ENCODE measurements at places on chromosomes 5 and 9. TPM values are rescaled to one million over a fixed set of nuclear protein-coding genes. Genes with fewer than 3 reads are reported as not detected.

DNA sequence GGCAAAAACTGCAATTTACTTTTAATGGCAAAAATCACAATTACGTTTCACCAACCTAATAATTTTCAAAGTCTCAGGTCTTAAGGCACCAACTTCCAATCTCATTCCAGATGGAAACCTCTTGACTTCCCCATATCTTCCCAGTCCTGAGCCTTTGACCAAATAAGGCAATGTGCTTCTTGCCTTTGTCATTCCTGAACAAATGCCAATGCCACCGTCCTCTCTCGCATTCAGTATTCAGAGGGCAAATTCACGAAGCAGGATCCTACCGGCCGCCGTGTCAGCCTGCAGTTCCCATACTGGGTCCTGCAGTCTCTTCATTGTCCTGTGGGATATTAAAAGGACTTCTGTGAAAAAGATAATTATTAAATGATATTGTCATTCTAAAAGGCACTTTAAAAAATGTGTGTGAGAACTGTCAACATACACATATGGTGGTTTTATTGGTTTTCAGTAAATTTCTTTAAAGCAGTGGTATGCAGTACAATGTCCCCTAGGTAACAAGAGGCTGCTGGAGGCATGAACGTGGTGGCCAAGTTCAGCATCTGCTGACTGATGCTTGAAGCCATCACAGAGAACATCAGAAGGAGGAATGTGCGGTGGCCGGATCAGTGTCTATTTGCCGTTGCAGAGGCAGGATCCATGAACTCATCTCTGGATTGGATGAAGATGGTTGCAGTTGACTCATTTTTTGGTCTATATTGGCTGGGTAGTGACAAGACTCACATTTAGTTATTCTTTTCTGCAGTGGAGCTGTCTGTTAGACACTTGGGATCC, 101.4 kb upstream of the IRX4 start:
- DNase-seq = no peak

- DNase-seq = no peak
These were observed 215.2 kb upstream of the ELAVL2 start for GRCh38 chr9:24041160-24041690.

GRCh38 chr5:175778951-175779503, 92.4 kb upstream of the CPLX2 start:
- DNase-seq = no peak

GRCh38 chr5:144142824-144143162, 27.7 kb downstream of the YIPF5 start:
- DNase-seq = no peak

GRCh38 chr9:100106616-100107015, 7.6 kb downstream of the INVS start:
- no peak for DNase-seq

GRCh38 chr9:105912863-105913516, 218.6 kb downstream of the TMEM38B start:
- DNase-seq = no peak

- no peak for DNase-seq
These were observed 7.5 kb upstream of the ANKRD33B start for GRCh38 chr5:10556289-10556807.

DNA sequence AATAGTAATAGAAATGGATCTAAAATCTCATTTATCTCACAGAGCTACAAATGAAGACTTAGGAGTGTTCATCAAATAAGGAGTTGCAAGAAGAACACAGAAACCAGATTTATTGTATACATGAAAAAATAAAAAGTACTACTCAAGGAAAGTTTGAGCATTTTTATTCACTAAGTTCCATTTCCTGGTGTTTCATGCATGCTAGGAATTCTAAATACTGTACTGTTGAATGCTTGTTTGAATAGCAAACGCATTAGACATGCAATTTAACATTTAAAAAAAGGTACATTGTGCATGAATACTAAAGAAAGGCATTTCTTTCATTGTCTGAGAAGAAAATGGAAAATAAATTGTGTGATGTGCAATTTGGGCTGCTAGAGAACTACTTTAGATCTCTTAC, 52.1 kb downstream of the C6 start:
- no peak for DNase-seq

Gene ADGRV1
- total RNA-seq = 1.8 TPM

- DNase-seq = no peak
These were observed 30.9 kb upstream of the CEP72 start for GRCh38 chr5:581266-581665.

GRCh38 chr5:108983461-108984092, 235.9 kb downstream of the FER start:
- no peak for DNase-seq

DNA sequence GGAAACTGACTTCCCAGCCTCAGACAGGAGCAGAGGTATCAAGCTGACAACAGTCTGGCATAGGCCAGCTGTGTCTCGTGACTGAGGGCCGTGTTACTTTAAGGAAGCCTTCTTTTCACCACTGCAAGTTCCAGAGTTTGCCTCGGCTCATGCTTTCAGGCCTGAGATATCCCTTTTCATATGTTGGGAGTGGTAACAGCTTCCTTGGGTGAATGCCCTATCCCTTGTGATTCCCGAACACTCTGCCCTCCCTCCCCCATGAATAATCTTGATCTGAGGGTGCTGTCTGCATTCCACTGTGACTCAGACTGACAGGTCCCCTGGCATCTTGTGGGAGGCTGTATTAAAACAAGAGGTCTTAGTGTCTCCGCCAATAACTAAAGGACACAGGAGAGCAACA, 49.7 kb upstream of the ARL15 start:
- DNase-seq = no peak

GRCh38 chr5:141003791-141004611, 37.7 kb downstream of the PCDHAC2 start:
- no peak for DNase-seq

DNA sequence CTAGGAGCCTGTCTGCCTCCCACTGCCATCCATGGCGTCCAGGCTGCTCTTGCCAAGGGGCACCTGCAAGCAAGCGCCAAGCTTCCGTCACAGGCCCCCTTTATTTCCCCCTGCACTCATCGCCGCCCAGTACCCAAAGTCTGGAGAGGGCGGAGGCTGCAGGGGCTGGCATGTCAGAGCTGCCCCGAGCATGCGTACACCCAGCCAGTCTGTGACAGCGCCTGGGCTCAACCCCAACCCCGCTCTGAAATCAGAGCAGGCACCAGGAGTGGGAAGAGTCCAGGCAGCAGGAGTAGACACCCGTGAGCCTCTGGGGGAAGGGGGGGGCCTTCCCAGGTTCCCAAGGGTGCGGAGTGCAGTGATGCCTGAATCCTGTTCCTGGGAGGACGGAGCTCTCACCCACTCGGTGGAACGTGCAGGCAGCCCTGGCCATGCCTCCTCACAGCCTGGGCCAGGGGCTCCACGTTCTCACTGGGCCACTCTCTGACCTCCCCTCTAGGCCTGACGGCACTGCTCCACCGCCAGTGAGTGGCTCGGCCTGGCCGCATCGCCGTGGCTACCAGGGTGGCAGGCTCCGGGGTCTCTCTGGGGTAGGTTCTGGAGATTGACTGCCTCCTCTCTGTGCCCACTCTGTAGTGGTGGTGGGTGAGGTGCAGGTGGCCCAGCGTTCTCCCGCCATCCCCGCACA, 469.0 kb downstream of the CDH9 start:
- no peak for DNase-seq

Gene SLC6A3
- total RNA-seq = not detected

Gene PCDHAC2
- 1.2 TPM for total RNA-seq

GRCh38 chr5:167939686-167940085, 351.8 kb upstream of the WWC1 start:
- DNase-seq = no peak

Gene GRXCR2
- total RNA-seq = not detected

- DNase-seq = no peak
These were observed 29.9 kb downstream of the FAM219A start for GRCh38 chr9:34428325-34428958.

GRCh38 chr9:26012797-26013196, 334.6 kb upstream of the TUSC1 start:
- no peak for DNase-seq

- no peak for DNase-seq
These were observed 98.8 kb upstream of the ADRA1B start for GRCh38 chr5:159817262-159818029.

DNA sequence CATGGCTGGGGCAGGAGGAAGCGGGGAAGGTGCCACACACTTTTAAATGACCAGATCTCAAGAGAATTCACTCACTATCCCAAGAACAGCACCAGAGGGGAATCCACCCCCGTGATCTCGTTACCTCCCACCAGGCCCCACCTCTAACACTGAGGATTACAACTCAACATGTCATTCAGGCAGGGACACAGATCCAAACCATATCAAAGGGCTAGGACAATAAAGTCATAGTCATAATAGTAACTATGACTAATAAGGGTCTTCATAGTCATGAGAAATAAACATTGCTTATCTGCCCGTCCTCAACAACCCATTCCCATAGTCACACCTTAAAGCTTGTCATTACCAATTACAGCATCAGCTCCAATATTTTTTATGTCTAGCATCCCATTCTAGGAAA, 65.3 kb upstream of the SMC2 start:
- no peak for DNase-seq

- DNase-seq = no peak
These were observed 241.8 kb upstream of the KLF9 start for GRCh38 chr9:70656281-70656680.

Gene ENG
- total RNA-seq = 12.9 TPM

Gene GPR21
- 0.49 TPM for total RNA-seq

Gene SLF1
- total RNA-seq = 77.0 TPM

DNA sequence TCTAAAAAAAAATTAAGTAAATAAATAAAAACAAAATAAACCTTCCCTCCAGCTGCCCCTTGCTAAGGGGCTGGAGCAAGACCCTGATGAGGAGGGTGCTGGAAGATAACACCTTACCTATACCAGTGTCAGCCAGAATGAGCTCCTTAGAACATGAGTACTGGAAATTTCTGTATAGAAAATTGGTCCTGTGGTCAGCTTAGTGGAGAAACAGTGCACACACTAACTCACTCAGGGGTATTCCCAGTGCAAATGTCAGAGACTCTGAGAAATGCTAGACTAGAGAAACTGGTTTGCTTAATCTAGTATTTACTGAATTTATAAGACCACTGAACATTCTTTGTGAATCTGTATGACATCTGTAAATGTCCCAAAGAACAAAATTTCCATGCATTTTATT, 62.1 kb upstream of the CTXN3 start:
- DNase-seq = no peak

DNA sequence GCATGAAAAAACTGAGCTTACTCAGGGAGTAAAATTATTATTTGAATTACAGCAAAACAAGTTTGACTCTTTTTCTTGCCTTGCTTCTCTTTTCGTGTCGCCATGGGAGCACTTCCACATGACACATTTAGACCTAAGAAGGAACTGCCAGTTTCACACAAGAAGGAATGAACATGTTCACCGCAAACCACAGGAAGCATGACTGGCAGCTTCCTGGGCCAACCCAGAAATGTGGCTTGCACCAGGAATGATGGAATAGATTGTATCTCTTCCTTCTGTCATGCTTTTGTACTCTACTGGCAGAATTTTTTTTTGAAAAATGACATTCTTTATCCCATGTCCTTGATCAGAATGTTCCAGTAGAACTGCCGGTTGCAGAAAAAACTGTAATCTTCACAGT, 32.9 kb upstream of the MAN2A1 start:
- DNase-seq = no peak

- no peak for DNase-seq
These were observed 1.6 kb downstream of the GOLGA2 start for GRCh38 chr9:128274245-128274644.

GRCh38 chr9:117783828-117784227, 79.6 kb downstream of the TLR4 start:
- no peak for DNase-seq

DNA sequence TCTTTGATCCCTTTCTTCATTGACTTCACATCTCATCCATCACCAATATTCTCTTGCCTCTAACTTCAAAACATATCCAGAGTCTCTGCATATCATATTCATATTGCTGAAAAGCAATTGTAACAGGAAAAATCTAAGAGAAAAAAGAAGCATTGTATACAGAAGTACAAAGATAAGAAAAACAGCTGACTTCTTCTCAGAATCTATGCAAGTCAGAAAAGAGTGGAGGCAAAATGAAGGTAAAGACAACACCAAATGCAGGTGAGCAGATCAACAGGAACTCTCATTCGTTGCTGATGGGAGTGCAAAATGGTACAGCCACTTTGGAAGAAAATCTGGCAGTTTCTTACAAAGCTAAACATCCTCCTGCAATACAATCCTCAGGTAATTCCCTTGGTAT, 155.6 kb downstream of the PHF2 start:
- DNase-seq = no peak

- no peak for DNase-seq
These were observed 211.1 kb downstream of the EFNA5 start for GRCh38 chr5:107459605-107460004.

- DNase-seq = no peak
These were observed 22.4 kb upstream of the DIRAS2 start for GRCh38 chr9:90665072-90665471.

DNA sequence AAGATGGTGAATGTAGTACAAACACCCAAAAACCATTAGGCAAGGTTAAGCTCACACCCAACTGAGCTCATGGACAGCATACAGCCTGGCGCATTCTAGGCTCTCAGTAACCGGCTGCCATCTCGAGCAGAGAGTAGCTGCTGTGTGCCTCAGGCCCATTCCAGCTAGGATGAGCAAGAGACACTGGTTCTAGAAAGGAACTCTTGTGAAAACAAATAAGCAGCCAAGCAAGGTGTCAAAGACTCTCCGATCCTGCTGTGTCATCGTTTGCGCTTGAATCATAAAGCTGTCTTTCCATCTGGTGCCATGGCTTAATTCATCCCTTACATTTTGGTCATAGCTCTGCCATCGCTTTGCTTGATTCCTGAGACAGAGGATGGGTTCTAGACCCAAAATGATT, 135.4 kb upstream of the MSX2 start:
- peak; percentile 90 for DNase-seq

GRCh38 chr5:172800088-172800551, 29.1 kb upstream of the DUSP1 start:
- no peak for DNase-seq

GRCh38 chr5:65032250-65032649, 263.5 kb downstream of the CWC27 start:
- DNase-seq = peak; percentile 98

- DNase-seq = no peak
These were observed 414.0 kb downstream of the NFIB start for GRCh38 chr9:13899924-13900323.

GRCh38 chr5:151134228-151134627, 23.4 kb downstream of the ANXA6 start:
- DNase-seq = no peak

GRCh38 chr5:135891791-135892190, 3.9 kb downstream of the IL9 start:
- no peak for DNase-seq

DNA sequence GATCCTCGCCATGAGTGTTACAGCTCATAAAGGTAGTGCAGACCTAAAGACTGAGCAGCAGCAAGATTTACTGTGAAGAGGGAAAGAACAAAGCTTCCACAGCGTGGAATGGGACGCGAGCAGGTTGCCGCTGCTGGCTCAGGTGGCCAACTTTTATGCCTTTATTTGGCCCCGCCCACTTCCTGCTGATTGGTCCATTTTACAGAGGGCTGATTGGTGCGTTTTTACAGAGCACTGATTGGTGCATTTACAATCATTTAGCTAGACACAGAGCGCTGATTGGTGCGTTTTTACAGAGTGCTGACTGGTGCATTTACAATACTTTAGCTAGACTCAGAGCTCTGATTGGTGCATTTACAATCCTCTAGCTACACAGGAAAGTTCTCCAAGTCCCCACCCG, 13.9 kb downstream of the PLK2 start:
- DNase-seq = no peak

GRCh38 chr5:72070529-72070928, 36.7 kb upstream of the MAP1B start:
- DNase-seq = no peak

GRCh38 chr9:117125531-117125930, 289.3 kb downstream of the ASTN2 start:
- no peak for DNase-seq

Gene SAPCD2
- 43.6 TPM for total RNA-seq
